ENCODE measurements at places on chromosomes 16 and 17. TPM values are rescaled to one million over a fixed set of nuclear protein-coding genes. Genes with fewer than 3 reads are reported as not detected.
A peak's percentile ranks its signal among the peaks of the same experiment; 100 is the strongest.

PDPR gene
- total RNA-seq, result 8.7 TPM

TAT gene
- 0.31 TPM for total RNA-seq

GRCh38 chr17:60171753-60172079 lies 21.9 kb downstream of the CA4 start:
- no peak for DNase-seq

- DNase-seq, result no peak
Measured at GRCh38 chr16:81380932-81381331, 63.7 kb upstream of the CMIP start.

- DNase-seq, result no peak
Measured at GRCh38 chr17:73371836-73372235, 60.0 kb upstream of the CDC42EP4 start.

FOXC2 gene
- 0.62 TPM for total RNA-seq

GRCh38 chr17:34913001-34913400 lies 48.3 kb downstream of the CCT6B start:
- no peak for DNase-seq

CIBAR2 gene
- not detected for total RNA-seq

- DNase-seq, result no peak
Measured at GRCh38 chr16:82456683-82457082, 170.1 kb upstream of the CDH13 start.

DNA sequence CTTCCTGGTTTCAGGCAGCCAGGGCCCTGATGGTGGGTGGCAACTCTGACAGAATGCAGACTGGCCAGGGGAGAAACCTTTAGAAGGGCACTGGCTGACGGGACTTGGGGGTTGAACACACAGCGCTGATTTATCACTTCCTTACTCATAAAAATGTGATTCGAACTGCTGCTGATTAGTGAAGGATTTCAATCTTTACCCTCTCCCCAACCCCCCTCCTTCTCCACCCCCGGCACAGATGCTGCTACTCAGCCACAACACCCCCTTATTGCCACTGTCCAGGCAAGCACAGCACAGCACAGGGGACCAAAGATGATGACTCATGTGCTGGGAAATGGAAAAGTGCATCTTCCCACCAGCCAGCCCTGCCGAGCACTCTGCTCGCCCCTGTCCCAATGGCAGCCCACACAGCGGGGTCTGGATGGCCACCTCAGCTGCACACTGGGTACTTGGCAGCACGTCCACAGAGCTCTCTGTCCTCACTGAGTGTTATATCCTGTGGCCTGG lies 70.1 kb downstream of the SMG6 start:
- DNase-seq, result no peak

DNA sequence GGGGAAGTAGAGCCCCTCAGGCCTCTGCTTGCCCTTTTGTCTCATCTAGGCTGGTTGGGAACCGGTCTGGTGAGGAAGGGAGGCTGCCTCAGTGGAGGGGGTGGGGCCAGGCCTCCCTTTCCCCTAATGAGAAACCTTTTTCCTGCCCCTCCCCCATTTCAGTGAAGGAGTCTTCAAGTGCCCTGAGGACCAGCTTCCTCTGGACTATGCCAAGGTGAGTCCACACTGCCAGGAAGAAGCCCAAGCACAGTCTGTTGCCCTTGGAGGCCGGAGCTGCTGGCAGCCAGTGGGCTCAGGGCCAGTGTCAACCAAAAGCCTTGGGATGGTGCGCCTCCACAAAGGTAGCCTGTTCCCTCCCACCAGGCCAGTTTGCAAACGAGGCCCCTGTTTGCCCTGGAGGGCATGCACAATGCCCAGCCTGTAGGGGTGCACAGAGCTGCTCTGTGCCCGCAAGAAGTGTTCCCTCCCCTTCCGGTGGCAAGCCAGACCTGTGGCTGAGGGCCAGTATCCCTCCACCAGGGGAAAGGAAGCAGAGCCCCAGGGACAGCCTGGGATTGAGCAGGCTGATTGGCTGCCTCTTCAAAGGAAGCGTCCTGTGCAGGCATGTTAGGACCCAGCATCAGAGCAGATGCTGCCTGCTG lies 3.4 kb downstream of the TRAF4 start:
- peak; percentile 23 for DNase-seq

DNA sequence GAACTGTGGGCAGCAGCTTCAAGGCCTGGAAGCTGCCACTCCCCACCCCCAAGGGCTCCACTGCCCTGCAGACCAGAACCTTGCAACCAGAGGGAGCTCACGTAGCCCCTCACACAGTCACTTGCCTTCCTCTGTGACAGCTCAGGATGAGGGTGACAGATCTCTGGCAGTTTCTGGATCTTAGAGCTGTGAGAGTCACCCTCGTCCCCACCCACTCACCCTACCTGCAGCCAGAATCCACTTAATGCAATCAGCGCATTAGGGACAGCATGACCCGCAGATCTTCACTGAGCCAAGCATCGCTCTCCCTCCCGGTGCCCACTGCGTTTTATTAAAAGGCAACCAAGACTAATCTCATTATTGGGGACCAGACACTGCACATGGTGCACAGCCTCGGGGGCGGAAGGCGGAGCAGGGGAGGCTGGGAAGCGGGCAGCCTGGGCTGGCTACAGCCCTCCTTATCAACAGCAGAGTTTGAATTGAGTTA lies 3.5 kb downstream of the CYB561 start:
- DNase-seq, result no peak

- DNase-seq, result no peak
Measured at GRCh38 chr17:50521514-50521913, 11.0 kb upstream of the EPN3 start.

- DNase-seq, result no peak
Measured at GRCh38 chr17:55421179-55421934, at the start of gene MMD. Gene MMD, minus strand, starts transcription at chr17:55421835. Its CDS starts 140 bp downstream, at chr17:55421695.

DNA sequence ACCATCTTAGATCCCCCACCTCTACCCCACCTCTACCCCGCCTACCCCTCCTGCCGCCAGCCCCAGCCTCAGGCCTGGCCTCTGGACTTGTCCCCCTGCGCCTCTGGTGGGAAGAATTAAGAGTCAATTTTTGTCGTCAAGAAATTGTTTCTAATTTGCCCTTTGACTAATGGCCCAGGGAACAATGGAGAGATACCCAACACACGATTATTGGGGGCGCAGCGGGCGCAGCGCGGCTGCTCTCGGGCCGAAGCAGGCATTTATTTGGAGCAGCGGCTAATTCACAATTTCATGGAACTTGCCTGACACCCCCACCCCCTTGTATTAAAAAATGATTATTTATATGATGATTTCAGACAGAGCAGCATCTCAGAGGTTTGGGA lies 4.4 kb upstream of the BAHCC1 start:
- DNase-seq, result no peak

GRCh38 chr16:11349599-11350276 lies 4.5 kb downstream of the RMI2 start:
- no peak for DNase-seq

SRL gene
- 0.16 TPM for total RNA-seq

- no peak for DNase-seq
Measured at GRCh38 chr16:58039829-58040495, 14.4 kb downstream of the MMP15 start.

- no peak for DNase-seq
Measured at GRCh38 chr16:70473446-70474319, 19.3 kb downstream of the FCSK start.

DNA sequence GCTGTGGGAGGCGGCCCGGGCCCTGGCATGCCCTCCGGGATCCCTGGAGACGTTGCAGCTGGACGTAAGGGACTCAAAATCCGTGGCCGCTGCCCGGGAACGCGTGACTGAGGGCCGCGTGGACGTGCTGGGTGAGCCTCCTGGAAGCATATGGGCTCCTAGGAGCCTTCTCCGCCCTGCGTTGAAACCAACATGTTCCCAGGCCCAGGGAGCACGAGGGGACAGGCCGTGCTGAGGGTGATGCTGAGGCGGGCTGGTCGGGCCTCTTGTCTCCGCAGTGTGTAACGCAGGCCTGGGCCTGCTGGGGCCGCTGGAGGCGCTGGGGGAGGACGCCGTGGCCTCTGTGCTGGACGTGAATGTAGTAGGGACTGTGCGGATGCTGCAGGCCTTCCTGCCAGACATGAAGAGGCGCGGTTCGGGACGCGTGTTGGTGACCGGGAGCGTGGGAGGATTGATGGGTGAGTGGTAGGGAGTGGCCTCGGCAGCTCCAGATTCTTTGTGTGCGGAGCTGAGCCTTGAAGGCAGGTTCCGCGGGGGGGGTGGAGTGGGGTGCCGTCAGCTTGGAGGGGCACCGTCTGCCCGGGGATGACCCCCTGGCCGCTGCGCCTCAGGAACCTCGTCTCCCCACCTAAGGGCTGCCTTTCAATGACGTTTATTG lies 567 bp downstream of the HSD17B1 start:
- no peak for DNase-seq

- peak; percentile 36 for DNase-seq
Measured at GRCh38 chr17:29240968-29241963, 5.4 kb upstream of the CRYBA1 start.

PRR29 gene
- 0.78 TPM for total RNA-seq

GRCh38 chr16:65875381-65876055 lies 491.0 kb upstream of the CDH5 start:
- DNase-seq, result no peak
